ENCODE measurements at places on chromosomes 5 and 9.

GRCh38 chr9:2263665-2264064 is 248.5 kb downstream of the SMARCA2 start:
- DNase-seq = no peak

- no peak for DNase-seq
Observed at GRCh38 chr5:32098291-32098690, 75.8 kb downstream of the GOLPH3 start.

DNA sequence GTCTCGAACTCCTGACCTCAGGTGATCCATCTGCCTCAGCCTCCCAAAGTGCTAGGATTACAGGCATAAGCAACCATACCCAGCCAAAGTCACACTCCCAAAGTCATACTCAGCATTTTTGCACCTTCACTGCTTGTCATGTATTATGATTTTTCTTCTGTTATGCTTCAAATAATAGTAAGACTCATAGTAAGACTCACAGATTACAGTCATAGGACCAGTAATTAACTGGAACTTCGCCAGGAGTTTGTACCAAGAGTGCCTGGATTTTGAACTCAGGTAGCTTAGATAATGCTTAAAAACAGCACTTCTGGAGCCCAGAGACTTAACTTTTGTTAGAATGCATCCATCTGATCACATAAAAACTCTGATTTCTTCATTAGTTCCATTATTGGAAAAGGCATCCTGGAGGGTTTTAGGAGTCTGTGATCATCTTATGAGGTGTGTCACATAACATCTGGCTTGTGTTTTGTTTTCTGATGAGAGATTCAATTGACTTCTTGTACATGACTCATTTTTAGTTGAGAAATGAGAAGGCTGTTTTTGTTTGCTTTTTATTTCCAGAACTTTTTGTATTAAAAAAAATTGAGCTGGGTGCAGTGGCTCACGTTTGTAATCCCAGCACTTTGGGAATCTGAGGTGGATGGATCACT is 131.5 kb downstream of the ADAMTS19 start:
- DNase-seq = no peak

- DNase-seq = no peak
Observed at GRCh38 chr5:119287547-119288111, 68.2 kb upstream of the TNFAIP8 start.

DNA sequence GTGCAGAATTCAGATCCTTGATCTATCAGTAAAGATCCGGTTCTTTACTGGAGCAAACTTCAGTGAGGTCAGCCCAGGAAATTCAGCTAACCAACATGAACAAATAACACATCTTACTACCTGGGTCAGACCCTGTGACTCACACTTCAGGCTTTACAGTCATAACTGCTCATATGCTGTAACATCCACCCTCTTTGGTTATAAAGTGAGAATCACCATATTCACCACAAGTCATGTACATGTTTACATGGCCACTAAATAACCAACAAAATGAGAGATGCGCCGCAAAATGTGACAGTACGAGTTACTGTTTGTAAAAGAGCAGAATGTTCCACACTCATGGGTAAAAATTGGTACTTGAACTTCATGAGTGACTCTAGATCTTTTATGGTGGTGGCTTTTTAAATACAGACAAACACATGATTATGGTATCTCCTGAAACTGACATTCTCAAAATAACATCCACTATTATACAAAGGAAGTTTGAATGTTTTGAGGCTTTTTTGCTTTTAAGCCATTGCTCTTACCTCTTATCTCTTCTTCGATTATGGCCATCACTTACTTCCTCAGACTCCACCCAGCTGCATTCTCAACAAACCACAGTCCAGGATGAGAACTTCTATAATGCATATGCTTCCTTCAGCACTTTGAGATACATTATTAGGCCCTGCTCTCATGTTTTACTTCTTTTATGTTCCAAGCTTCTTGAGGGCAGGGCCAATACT is 516.6 kb downstream of the RAB3C start:
- DNase-seq = no peak

- DNase-seq = peak; percentile 75
Observed at GRCh38 chr5:173643964-173644363, 27.5 kb upstream of the BOD1 start.

GRCh38 chr9:12817702-12818101 is 42.9 kb downstream of the LURAP1L start:
- DNase-seq = no peak
